ENCODE measurements at places on chromosomes 6 and 20.

DNA sequence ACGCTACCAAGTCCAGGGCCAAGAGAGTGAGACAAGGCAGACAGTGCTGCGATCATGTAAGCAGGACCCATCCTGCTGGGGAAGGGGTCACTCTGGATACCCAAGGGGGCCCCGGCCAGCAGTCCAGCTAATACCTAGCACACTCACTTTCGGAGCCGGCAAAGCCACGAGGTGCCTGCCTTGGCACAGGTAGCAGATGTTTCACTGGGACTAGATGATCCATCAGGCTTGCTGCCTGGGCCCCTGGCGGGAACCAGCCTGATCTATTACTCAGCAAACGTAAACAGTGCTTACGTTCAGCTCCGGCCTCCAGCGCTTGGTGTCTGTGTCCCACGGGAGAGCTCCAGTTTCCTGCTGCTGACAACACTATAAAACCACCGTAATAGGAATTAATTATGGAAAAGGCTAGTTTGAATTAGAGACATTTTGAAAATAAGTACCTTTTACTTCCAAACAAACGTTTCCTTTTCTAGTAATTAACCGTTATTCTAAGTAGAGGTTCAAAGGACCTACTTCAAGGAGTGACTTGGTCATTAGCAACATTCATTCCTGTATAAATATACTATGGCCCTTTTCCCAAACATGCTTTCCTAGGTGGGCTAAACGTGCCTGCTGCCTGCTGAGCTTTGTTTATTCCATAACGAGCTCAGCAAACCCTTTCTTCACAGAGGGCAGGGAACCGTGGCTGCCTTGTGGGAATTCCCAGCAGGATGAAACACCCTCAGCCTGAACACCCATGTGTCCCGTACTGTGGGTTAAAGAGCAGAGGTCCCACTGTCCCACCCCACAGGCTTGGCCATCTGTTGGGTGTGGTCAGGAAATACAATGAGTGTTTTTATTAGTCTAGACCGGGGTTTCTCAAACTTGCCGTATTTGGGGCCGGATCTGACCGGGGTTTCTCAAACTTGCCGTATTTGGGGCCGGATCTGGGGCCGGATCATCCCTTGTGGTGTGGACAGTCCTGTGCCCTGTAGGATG is 18.4 kb downstream of the SLC22A23 start:
- DNase-seq: peak; percentile 44

- no peak for DNase-seq
Measured at GRCh38 chr6:129539032-129539431, 170.9 kb downstream of the ARHGAP18 start.

DNA sequence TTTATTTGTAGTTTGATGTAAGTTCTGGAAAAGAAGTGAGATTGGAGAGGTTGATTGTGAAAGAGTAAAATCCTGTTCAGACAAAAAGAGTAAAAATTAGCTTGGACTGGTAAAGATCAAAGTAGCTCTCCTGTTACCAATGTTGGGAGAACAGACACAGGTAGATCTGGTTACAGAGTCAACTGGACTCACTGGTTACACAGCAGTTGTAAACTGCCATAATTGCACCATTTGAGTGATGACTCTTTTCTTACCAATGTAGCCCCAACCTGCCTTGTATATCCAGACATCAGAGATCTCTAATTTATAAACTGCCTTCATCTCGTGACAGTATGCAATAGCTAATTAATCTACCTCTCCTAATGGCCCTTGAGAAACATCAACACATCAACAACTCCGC is 165.6 kb upstream of the PRSS16 start:
- peak; percentile 47 for DNase-seq

DNA sequence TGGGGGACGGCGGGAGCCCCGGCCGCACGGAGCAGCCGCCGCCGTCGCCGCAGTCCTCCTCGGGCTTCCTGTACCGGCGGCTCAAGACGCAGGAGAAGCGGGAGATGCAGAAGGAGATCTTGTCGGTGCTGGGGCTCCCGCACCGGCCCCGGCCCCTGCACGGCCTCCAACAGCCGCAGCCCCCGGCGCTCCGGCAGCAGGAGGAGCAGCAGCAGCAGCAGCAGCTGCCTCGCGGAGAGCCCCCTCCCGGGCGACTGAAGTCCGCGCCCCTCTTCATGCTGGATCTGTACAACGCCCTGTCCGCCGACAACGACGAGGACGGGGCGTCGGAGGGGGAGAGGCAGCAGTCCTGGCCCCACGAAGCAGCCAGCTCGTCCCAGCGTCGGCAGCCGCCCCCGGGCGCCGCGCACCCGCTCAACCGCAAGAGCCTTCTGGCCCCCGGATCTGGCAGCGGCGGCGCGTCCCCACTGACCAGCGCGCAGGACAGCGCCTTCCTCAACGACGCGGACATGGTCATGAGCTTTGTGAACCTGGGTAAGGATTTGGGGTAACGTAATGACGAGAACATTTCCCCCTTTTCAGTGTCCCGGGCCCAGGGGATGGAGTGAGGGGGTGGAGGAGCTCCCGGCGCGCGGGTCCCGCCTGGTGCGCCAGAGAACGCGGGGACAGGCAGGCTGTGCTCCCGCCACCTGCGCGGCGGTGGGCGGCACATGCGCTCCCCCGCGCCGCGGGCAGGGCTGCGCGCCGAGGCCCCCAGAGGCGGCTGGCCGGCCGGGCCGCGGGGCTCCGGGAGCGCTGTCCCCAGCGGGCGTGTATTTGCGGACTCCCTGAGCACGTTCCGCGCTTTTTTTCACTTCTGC is 1.4 kb downstream of the BMP6 start:
- DNase-seq: no peak

DNA sequence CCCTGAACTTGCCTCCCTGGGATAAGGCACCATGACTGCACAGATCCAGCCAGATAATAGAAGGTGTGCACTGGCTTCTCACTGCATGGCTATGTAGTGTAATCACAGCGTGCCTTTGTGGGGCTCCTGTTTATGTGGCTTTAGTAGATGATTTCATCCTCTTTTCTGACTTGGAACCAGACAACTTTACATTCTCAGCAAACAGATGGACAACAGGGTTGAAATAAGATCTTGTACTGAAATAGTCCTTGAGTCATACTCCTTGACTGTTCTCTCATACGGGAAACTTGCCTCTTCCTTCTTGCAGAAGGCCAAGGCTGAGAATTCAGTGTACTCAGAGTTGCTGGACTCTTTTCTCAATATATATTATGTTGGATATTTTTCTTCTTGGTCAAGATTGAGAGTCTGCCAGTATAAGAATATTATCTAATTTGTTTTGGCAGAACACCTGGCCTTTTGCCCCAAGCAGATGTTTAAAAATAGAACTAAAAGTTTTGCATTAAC is 25.0 kb upstream of the RNF144B start:
- no peak for DNase-seq

DNA sequence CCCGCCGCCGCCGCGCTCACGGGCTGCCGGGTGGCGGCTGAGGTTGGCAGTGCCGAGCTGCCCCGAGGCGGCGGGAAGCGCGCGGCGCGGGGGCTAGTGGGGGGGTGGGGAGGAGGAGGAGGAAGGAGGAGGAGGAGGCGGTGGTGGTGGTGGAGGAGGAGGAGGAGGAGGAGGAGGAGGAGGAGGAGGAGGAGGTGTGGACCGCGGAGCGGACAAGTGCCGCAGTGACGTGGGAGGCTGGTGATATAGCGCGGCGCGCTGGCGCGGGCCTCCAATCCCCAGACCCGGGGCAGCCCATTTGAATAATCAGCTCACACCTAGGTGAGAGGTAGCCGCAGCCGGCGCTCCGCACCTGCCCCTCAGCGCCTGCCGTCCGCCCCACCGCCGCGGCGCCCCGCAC is at the start of gene FOXA2:
Gene FOXA2 (minus strand): TSS at position 51 of the 400 bp plus-strand sequence. CDS start 294 bp downstream, outside the sequence.
- DNase-seq: peak; percentile 74

- DNase-seq: no peak
Measured at GRCh38 chr6:111603040-111603439, 2.6 kb downstream of the TRAF3IP2 start.

GRCh38 chr20:20130399-20130798 is 78.1 kb downstream of the CFAP61 start:
- peak; percentile 13 for DNase-seq

- DNase-seq: no peak
Measured at GRCh38 chr6:47078991-47079390, 36.9 kb upstream of the ADGRF1 start.

DNA sequence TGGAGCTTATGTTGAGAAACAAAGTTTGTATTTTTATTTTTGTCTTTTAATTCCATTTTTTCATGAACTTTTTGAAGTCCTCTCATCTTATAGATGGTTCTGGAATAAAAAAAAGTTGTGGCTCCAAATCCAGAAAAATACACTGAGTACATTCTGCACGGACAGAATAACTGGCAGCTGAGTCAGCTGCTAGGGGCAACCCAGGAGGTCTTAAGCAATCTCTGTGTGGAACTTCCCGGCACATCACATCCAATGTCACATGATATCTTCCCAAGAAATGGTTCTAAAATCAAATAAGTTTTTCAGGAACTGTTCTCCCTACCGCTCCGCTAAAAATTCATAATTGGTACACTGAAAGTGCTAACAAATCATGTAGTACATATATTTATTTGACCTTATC is 29.8 kb downstream of the SLC13A3 start:
- no peak for DNase-seq

DNA sequence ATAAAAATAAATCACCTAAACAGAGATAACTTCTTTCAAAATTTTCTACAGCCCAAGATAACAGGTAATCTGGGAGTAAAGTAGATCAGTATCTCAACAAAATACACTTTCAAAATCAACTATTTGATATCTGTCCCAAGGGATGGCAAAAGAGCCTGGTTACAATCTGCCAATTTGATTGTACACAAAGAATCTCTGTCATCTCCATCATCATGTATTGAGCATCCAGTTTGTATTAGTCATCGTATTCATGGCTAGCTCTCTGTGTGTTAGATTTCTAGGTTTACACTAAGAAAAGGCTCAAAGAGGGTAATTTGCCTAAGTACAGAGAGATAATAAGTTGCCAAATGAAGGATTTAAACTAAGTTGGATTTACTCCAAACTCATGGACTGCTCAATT is 329.0 kb upstream of the NRSN1 start:
- no peak for DNase-seq

GRCh38 chr6:72936766-72937559 is 288.3 kb downstream of the KHDC1L start:
- DNase-seq: no peak

- no peak for DNase-seq
Measured at GRCh38 chr6:97850458-97851212, 567.6 kb upstream of the MMS22L start.

- no peak for DNase-seq
Measured at GRCh38 chr6:139638179-139638941, 263.9 kb upstream of the CITED2 start.

DNA sequence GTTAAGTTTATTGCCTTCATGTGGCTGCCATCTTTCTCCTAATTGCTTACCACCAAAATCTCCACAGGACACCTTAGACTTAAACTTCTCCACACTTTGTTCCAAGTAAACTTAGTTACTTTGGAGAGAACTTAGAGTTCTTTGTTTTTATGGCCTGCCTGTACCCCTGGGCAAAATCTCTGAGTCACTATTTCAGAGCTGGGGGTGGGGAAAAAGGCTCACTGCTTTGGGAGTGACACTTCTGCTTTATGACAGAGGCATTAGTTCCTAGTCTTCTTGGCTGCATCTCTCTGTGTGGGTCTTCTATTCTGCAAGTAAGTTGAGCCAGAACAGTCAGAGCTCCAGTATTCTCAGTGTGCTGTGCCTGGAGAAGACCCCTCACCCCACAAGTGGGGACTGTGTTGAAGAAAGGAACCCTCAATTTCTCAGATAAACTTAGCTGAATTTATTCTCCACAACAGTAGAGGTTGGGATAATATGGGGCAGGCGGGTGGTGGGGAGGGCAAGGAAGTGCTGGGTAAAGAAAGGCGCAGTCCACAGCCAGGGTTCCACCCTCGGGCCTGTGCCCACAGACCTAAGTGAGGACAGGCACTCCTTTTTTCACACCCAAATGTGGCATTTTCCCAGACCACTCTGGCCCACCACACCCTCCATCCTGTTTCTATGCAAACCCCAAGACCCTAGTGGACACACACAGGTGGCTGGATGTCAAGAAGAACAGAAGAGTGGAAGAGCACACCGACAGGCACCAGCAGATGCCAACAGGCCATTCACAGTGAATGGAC is 636.6 kb upstream of the MAN1A1 start:
- no peak for DNase-seq

DNA sequence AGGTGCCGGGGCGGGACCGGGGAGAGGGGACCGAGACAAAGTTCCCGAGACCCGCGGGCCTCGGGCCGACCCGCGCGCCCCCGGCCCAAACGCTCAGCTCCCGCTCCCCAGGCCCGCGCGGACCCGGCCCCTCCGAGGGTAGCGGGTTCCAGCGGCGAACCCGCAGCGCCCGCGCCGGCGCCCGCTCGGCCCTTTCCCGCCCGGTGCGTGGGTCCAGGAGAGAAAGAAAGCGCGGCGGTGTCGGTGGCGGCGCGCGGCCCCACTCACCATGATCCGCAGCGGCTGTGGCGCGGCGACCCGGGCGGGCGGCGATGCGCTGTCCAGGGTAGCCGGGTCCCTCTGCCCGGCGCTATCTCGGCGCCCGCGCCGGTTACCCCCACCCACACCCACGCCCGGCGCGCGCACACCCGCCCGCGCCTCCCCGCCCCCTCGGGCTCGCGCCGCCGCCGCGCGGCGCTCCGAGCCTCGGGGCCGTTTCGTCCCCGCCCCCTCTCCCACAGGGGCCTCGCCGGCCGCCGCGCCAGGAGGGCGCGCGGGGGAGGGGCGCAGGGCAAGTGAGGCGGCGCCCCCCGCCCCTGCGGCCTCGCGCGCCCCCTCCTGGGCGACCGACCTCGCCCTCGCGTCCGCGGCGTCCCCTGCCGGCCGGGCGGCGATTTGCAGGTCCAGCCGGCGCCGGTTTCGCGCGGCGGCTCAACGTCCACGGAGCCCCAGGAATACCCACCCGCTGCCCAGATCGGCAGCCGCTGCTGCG is at the start of gene ELOVL2:
Gene ELOVL2 (minus strand): TSS at position 345 of the 751 bp plus-strand sequence. CDS start 75 bp downstream, at position 270.
- DNase-seq: no peak

- DNase-seq: no peak
Measured at GRCh38 chr20:40493549-40493948, 195.5 kb downstream of the MAFB start.

- DNase-seq: no peak
Measured at GRCh38 chr6:20154753-20155152, 57.5 kb downstream of the MBOAT1 start.

- no peak for DNase-seq
Measured at GRCh38 chr20:2228926-2229325, 66.9 kb upstream of the TGM3 start.
